ENCODE measurements at places on chromosomes 13 and 19. TPM values are rescaled to one million over a fixed set of nuclear protein-coding genes. Genes with fewer than 3 reads are reported as not detected.
A peak's percentile ranks its signal among the peaks of the same experiment; 100 is the strongest.

ASF1B gene
- total RNA-seq: 15.9 TPM

SIGLEC12 gene
- total RNA-seq: not detected

ERICH4 gene
- not detected for total RNA-seq

SLAIN1 gene
- 11.8 TPM for total RNA-seq

SULT2A1 gene
- total RNA-seq: not detected

CEACAM16 gene
- total RNA-seq: not detected

DKKL1 gene
- not detected for total RNA-seq

COL5A3 gene
- 0.12 TPM for total RNA-seq

DNA sequence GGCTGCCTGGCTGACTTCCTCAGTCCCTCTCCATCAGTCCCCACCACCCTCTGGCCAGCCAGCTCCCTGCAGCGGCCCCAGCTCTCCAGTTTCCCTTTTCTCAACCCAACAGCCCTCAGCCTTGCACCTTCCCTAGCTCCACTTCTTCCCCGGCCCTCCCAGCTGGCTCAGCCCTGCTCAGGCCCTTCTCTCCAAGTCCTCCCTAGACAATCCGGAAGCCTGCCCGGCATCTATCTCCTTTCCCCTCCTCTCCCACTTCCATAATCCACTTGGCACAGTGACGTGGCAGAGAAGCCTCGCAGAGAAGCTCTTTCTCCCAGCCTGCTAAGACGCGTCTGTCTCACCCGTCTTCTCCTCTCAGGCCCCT, 1.1 kb downstream of the UBXN6 start:
- no peak for DNase-seq

DNA sequence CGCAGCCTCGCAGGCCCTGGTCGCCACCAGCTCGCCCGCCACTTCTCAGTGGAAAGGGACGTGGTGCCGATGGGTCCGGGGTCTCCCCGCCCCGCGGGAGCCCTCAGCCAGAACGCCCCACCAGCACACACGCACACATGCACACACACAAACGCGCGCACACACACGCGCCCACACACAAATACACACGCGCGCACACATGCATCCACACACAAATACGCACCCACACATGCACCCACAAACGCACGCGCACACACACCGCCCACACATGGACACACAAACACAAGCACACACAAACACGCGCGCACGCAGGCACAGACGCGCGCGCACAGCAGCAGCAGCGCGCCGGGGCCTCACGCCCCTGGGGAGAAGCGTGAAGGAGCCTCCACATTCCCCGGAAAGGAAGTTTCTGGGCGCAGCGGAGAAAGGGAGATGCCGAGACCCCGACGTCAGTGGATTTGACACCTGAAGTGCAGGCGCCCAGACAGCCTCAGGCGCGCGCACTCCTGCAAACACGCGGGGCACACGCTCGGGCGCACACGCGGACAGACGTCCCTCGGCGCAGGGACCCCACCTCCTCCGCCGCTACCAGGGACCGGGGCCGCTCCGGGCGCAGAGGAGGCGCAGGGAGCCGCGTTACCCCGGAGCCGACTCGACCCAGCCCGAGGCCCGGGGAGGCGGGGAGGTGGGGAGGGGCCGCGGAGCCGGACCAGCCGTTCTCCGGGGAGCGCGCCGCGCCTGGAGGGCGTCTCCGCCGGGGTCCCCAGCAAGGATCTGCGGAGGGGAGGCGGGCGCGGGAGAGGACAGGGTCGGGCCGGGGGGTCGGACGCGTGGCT, 622 bp downstream of the RASA3 start:
- no peak for DNase-seq

GRCh38 chr13:91133941-91134802, 213.3 kb upstream of the MIR17HG start:
- peak; percentile 64 for DNase-seq

- DNase-seq: no peak
Measured at GRCh38 chr13:89455741-89456140, 1784.6 kb downstream of the SLITRK5 start.

- no peak for DNase-seq
Measured at GRCh38 chr19:51136851-51137551, 5.1 kb upstream of the SIGLEC7 start.

- no peak for DNase-seq
Measured at GRCh38 chr13:51881296-51881695, 19.5 kb downstream of the CCDC70 start.

- no peak for DNase-seq
Measured at GRCh38 chr19:35729021-35729420, 11.2 kb downstream of the KMT2B start.

DNA sequence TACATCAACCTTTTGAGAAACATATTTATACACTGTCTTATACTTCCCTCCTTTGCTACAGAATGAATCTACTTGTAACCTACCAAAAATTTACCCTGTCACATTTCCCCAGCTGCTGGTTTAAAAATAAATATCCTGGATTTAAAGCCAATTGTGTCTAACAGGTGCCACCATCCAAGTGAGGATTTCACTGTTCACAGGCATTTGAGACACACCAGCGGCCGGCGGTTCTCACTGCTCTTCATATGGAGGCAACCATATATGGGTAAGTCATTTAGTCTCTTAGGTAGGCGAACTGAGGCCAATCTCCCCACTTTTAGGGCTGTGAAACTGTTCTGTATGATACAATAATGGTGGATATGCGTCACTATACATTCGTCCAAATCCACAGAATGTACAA, 26.2 kb downstream of the SLC25A30 start:
- DNase-seq: no peak

DNA sequence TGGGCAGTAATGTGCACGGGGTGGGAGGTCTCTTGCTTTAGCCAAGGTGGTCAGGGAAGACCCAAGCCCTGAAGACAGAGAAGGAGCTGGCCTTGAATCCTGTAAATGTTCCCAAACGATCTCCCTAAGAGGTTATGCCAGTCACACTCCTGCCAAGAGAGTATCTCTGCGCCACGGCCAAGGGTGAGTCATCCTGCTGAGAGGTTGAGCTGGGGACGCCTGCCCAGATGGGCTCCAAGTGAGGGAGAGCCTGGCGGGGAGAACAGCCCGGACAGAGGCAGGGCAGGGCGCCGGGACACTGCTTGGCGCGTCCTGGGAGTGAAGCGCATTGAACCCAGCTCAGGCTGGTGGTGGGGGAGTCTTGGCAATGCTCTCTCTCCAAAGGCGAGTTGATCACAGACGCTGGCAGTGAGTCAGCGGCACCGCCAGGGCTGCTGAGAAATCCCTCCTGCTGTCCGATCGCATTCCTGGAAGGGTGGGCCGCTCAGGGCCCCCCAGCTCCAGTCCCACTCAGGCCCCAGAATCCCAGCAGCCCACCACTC, 16.4 kb downstream of the SULT2B1 start:
- peak; percentile 79 for DNase-seq

- no peak for DNase-seq
Measured at GRCh38 chr19:1290196-1290702, 4.6 kb downstream of the EFNA2 start.

DNA sequence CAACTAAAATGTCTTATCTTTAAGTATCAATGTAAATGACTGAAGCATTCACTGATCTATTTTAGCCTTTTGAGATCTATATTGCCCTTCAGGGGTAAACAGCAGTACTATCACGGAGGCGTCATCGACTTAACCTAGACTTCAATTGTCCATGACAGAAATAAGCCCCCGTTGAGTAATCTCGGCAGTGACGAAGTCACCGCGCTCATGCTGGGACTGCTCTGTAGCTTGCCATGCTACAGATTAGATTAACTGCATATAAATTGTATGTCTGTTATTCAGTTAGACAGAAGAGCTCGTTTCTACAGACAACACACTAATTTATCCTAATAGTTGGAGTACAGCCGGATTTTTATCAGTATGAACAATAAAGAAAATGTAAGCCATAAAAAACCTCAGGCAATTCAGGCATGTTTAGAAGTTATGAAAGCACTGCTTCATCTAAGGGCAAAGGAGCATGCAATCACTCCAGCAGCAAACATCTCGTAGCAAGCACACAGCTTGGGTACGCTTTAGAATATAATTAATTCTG, 56.6 kb downstream of the TUBGCP3 start:
- DNase-seq: no peak

DNA sequence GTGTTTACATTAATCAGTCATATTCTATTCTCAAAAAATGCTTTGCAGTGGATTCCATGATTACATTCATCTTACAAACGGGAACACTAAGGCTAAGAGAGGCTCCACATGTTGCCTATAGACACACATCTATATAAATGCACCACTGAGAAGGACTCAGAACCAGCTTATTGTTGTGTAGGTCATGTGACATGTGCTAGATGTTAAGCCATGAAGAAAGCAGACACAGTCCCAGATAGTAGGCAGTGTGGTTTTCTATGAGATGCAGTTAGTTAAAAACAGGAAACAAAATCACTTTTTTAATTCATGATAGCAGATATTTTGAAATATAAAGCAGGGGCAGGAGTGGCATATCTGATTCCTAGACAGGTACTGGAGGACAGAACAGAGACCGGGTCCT, 10.7 kb downstream of the SIGLEC6 start:
- DNase-seq: no peak

GRCh38 chr13:29713839-29714238, 118.4 kb upstream of the SLC7A1 start:
- DNase-seq: no peak

DNA sequence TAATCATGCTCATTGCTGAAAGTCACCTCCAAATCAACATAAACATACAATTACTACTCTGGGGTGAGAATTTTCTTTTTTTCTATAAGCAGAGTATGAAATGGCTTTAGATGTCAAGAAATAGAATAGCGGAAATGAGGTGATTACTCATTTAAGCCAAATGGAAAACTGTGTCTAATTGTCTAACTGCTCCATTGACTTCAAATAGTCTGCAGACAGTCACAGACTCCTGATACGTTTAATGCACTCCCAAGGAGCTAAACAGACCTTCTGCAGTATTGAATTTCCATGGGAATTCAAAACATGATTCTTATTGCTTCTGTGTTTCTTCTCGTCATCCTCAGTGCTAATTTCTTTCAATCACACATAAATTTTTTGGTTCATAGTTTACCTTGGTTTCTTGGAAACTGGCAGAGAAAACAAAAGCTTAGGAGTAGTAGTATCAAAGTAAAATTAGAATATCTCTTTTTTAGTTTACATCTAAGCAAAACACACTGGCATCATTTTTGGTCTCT, 865.2 kb upstream of the SLC10A2 start:
- DNase-seq: no peak

DNA sequence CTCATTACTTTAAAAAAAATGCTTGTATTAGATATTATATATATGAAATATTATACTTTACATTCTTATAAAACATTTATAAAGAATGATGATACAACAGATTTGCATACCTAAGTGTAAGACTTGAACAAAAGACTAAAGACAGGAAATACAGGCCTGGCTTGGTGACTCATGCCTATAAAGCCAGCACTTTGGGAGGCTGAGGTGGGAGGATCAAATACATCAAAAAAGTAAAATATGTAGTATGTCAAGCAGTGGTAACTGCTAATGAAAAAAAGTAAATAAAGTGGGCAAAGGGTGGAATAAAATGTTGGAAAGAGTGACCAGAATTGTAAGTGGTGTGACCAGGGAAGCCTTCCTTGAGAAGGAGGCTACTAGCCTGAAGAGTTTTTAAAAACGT, 133.7 kb downstream of the GGACT start:
- DNase-seq: no peak

GRCh38 chr13:32491028-32491427, 47.6 kb downstream of the N4BP2L2 start:
- no peak for DNase-seq

DNA sequence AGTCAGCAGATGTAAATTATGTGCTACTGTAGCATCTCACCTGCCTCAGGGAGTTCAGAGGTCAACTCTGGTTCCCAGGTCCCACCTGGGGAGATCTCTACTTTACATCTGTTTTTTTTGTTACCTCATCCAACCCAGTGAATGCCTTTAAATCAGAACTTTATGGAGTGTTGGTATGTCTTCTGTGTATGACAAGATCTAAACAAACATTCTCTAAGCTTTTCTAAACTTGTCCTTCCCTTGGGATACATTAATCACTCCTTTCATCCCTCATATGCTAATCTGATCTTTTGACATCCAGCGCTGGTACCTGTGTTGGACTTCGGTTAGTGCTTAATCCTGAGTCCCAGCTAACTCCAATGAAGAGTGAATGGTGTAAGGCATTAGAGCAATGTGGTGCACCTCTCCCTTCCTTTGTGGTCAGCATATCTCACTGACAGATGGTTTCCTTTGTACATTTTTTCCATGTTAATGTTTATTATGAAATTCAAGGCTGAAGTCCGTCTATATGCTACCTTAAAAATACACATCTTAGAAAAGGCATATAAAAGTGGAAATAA, 213.4 kb downstream of the ABCC4 start:
- DNase-seq: no peak

DNA sequence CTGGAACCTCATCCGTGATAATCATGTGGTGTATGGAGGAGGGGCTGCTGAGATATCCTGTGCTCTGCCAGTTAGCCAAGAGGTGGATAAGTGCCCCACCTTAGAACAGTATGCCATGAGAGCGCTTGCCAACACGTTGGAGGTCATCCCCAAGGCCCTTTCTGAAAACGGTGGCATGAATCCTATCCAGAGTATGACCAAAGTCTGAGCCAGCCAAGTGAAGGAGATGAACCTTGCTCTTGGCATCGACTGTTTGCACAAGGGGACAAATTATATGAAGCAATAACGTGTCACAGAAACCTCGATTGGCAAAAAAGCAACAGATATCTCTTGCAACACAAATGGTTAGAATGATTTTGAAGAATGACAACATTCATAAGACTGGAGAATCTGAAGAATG, 251.2 kb upstream of the OBI1 start:
- no peak for DNase-seq

- no peak for DNase-seq
Measured at GRCh38 chr13:28257305-28257704, 119.0 kb downstream of the PAN3 start.

DNA sequence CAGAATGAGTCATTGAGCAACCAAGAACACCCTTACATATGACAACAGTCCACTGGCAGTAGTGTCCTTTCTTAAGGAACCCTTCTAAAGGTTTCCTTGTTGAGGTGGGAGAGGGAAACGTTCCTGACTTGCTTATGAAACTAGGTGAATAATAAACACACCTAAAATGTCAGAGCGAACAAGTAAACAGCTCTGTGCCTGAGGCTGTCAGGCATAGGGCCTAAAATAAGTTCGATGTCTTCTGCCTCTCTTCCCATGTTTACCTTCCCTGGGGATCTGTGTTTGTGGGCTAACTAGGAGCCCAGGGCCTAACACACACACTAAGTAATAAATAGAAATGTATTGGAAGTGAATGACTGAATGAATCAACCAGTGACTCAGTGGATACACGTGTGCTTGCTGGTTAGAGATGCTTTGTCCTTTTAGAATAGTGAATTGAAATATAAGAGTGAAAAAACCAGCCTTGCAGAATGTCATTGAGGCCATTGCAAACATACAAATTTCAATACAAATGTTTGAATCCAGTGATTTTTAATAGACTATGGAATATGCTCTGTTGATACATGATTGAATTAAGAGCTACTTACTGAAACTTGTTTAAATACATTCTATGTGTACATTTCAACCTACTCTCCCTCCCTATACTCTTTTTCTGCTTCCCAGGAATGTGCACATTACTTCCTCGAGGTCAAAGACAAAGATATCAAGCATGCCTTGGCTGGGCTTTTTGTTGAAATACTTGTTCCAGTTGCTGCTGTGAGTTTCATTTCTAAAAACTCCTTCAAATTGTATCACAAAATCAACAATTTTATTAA, 102.9 kb downstream of the FRY start:
- DNase-seq: no peak

Measured in NCI-H460 (cell line).